ENCODE measurements at places on chromosomes 1 and 21. TPM values are rescaled to one million over a fixed set of nuclear protein-coding genes. Genes with fewer than 3 reads are reported as not detected.
A peak's percentile ranks its signal among the peaks of the same experiment; 100 is the strongest.

FMOD gene
- total RNA-seq = 3.6 TPM

KCNT2 gene
- not detected for total RNA-seq

SPRR3 gene
- not detected for total RNA-seq

LMX1A gene
- not detected for total RNA-seq

DHRS3 gene
- not detected for total RNA-seq

CHI3L2 gene
- total RNA-seq = not detected

LAMC2 gene
- not detected for total RNA-seq

CIART gene
- total RNA-seq = 4.9 TPM

GRCh38 chr21:41825216-41825615 is 53.9 kb downstream of the PRDM15 start:
- no peak for DNase-seq

GRCh38 chr1:8205771-8206170 is 112.1 kb upstream of the SLC45A1 start:
- DNase-seq = no peak

- no peak for DNase-seq
Measured at GRCh38 chr1:36149973-36150295, 648 bp upstream of the TRAPPC3 start.

DNA sequence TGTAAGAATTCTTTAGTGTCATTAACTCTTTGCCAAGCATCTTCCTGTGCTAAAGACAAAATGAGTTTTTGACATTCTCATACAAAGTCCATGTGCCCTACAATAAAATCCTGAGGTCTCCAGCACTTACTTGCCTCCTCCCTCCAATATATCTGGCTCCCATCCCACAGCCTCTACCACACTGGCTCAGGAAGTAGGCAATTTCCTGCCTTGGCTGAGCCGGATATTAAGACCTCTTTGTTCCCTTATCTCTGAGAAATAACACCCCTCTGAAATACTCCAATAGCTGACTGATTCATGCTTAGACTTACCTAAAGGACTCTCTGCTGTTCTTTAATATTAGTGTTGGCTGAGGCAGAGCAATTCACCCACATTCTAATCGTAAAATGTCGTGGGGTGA is 37.6 kb upstream of the GORAB start:
- no peak for DNase-seq

DNA sequence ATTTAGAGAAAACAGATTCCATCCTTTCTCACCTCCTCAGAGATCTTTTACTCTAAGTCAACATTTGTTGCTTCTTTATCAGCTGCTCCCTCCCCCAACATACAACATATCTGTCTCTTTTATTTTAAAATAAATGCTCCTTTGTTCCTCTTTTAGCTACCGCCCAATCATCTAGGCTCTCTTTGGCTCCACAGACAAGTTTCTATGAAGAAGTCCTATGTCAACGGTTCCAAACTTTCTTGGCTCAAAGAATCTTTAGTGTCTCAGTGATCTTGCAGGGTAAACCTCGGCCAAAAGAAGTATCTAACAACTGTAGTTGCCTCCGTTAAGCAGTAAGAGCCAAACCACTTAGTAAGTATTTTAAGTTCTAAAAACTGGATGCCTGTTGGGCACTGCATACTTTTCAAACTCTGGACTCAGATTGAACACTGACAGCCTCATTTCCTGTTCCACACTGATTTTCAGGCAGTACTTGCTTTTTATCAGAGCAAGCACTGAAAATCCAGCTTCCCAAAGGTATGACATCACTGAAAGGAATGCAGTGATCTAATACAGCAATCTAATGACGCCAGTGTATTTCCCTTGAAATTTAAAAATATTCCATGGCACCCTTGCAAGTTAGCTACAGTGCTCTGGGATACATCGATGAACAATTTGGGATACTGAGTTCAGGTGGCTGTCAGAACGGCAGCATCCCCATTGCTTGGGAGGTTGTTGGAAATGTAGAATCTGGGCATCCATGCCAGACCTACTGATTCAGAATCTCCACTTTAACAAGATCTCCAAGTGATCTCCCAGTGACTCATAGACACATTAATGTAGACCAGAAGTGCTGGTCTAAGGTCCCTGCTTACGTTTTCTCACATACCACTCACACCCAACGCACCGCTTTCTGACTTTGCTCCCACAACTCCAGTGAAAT is 26.8 kb downstream of the EGLN1 start:
- DNase-seq = no peak

- DNase-seq = no peak
Measured at GRCh38 chr1:145695821-145696629, 11.1 kb downstream of the PDZK1 start.

GRCh38 chr1:76782809-76783208 is 84.5 kb upstream of the ST6GALNAC5 start:
- no peak for DNase-seq

GRCh38 chr1:33392639-33393038 is 38.3 kb downstream of the PHC2 start:
- peak; percentile 65 for DNase-seq

DNA sequence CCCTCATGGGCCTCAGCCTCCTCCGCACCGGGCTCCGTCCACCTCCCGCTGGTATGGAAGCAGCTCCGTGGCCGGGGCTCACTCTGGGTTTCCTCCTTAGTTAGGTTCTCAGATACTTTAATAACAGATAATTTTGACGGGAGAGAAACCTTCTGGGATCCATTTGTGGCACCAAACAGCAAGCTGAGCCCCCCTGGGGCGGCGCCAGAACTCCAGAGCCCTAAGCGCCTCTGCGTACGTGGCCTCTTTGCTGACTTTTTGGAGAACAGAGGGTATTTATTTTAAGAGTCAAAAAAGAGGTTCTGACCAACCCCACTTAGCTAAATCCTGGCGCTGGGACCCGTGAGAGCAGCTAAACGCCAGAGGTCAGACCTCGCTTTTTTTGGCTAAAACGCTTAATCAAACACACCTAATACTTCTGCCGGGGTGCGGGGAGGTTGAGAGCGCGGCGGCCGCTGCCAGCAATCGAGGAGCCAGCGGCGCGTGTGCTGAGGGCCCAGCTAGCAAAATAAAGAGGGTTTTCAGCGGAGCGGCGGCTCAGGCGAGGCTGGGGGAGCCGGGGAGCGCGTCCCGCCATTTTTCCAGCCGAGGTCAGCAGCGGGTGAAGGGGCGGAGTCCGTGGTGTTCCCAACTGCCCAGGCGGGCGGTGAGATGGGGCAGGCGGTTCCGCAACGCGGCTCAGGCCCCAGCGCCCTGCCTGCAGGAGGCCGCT is 171.7 kb downstream of the PRDM16 start:
- DNase-seq = no peak

- no peak for DNase-seq
Measured at GRCh38 chr1:238701024-238701423, 685.3 kb upstream of the CHRM3 start.

DNA sequence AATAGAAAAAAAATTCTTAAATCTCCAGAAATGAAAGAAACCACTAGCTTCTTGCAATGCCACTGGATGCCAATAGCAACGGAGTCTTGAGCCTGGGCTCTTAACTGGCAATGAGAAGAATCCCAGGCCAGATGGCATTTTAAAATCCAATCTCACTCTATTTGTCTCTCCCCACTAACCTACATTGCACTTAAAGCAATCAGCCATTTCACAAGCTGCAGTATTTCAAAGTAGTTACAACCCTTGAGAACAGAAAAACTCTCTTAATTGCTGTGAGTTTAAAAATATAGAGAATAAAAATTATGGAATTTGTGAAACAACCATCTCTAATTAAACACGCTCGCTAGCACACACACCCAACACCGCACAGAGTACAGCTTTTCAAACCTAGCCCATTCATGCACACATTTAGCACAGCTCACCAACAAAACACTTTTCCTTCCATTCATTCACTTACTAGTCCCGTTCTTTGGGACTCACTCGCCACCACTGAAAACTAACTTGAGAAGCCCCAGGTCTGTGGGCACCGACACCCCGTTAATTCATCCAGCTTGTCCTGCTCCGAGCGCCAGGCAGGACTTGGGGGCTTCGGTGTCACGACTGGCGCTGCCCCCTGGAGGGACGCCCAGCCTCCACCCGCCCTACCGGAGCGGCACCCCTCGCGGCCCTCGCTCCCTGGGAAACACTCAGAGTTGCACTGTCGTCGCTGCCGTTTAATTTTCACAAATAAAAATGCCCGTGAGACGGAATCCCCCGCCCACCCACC is 1.0 kb downstream of the DDAH1 start:
- no peak for DNase-seq

- DNase-seq = no peak
Measured at GRCh38 chr1:162596514-162597170, 35.1 kb downstream of the UAP1 start.

GRCh38 chr1:207013321-207014085 is 19.1 kb downstream of the C1orf116 start:
- DNase-seq = no peak

- peak; percentile 82 for DNase-seq
Measured at GRCh38 chr1:45876000-45876617, 72.7 kb downstream of the MAST2 start.

GRCh38 chr1:228267962-228268880 is 60.4 kb downstream of the OBSCN start:
- DNase-seq = no peak

- DNase-seq = peak; percentile 75
Measured at GRCh38 chr1:236143104-236143948, 987 bp downstream of the GPR137B start.

GRCh38 chr1:232901255-232901654 is 49.2 kb upstream of the NTPCR start:
- no peak for DNase-seq

- no peak for DNase-seq
Measured at GRCh38 chr1:209486861-209487593, 96.5 kb upstream of the CAMK1G start.

GRCh38 chr1:151981178-151981525 is 12.5 kb downstream of the S100A10 start:
- no peak for DNase-seq

DNA sequence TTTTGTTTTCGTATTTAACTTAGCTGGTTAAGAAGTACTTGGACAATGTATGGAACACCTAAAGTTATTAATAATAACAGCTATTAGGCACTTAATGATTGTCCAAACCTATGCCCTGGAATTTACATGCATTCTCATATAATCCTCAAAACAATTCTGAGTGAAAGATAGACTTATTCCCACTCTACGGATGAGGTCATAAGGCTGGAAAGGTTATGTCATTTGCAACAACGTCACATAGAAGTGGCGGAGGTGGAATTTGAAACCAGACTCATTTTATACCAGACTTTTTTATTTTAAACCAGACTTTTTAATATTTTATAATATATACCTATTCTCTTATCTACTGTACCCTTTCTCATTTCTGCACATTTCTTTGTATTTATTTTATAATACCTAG is 8.4 kb downstream of the LRRC8D start:
- no peak for DNase-seq
